Caco-2 (cell line): ENCODE measurements at places on chromosomes 4 and X.
A peak's percentile ranks its signal among the peaks of the same experiment; 100 is the strongest.

DNA sequence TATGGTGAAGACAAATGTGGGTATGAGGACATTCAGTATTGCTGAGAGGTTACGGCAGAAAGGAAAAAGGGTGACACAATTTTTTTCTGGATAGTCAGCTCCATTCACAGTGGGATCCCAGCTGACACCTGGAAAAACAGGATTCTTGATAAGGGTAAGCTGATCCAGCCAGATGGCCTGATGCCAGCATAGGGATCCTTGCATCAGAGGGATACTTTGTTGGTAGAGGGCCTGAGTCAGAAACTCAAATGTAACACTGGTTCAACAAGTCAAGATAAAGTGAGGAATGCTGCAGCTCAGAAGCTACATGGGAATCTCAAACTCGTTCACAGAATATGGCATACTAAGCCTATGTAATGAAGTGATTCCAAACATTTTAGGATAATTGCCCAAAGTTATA lies 726.7 kb downstream of the C4orf33 start:
- no peaks in the 10 kb centered on the region for H3K36me3 ChIP-seq
- H3K27me3 ChIP-seq = no peaks in the 10 kb centered on the region
- peak overlapping the region; percentile 16 for H3K27ac ChIP-seq
- no peak overlapping the region for H3K4me3 ChIP-seq
- peak; percentile 57 for DNase-seq

DNA sequence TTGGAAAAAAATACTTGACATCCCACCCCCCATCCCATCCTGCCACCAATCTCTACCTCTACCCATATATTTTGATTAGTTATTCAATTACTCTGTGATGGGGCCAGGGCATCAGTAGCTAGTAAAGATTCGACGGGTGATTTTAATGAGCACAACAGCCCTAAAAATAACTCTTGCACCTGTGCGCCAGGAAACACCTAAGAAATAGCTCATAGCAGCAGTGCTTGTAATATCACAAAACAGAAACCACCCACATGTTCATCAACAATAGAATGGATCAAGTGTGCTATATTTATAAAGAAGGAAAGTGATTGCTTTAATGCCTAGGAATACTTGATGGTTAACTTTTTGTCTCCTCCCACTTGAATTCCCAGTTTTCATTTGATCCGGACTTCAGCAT lies 225.6 kb upstream of the LCORL start:
- no peak overlapping the region for H3K4me3 ChIP-seq
- H3K36me3 ChIP-seq = no peaks in the 10 kb centered on the region
- no peak for DNase-seq
- no peaks in the 10 kb centered on the region for H3K4me1 ChIP-seq

GRCh38 chr4:111510535-111510934 lies 634.7 kb upstream of the FAM241A start:
- H3K36me3 ChIP-seq = no peaks in the 10 kb centered on the region
- no peak overlapping the region for H3K27ac ChIP-seq
- no peaks in the 10 kb centered on the region for H3K4me1 ChIP-seq
- no peaks in the 10 kb centered on the region for H3K27me3 ChIP-seq
- H3K4me3 ChIP-seq = no peak overlapping the region
- DNase-seq = no peak

GRCh38 chr4:40164459-40164858 lies 32.4 kb upstream of the RHOH start:
- H3K36me3 ChIP-seq = no peaks in the 10 kb centered on the region
- H3K4me3 ChIP-seq = no peak overlapping the region
- H3K27ac ChIP-seq = no peak overlapping the region
- H3K27me3 ChIP-seq = no peaks in the 10 kb centered on the region

- DNase-seq = no peak
- no peaks in the 10 kb centered on the region for H3K4me1 ChIP-seq
- no peak overlapping the region for H3K4me3 ChIP-seq
- no peaks in the 10 kb centered on the region for H3K36me3 ChIP-seq
These were observed 17.8 kb upstream of the SPRY1 start for GRCh38 chr4:123378794-123379193.

DNA sequence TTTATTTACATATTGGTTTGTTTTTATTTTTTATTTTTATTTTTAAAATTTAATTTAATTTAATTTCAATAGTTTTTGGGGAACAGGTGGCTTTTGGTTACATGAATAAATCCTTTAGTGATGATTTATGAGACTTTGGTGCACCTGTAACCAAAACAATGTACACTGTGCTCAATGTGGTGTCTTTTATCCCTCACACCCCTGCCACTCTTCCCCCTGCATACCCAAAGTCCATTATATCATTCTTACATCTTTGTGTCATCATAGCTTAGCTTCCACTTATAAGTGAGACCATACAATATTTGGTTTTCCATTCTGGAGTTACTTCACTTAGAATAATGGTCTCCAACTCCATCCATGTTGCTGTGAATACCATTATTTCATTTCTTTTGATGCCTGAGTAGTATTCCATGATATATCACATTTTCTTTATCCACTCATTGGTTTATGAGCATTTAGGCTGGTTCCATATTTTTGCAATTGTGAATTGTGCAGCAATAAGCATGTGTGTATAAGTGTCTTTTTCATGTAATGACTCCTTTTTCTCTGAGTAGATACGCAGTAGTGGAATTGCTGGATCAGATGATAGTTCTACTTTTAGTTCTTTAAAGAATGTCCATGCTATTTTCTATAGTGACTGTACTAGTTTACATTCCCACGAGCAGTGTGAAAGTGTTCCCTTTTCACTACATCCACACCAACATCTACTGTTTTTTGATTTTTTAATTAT lies 157.1 kb downstream of the CPXCR1 start:
- no peaks in the 10 kb centered on the region for H3K36me3 ChIP-seq
- DNase-seq = no peak
- no peak overlapping the region for H3K4me3 ChIP-seq
- no peak overlapping the region for H3K27ac ChIP-seq
- H3K27me3 ChIP-seq = no peaks in the 10 kb centered on the region

- no peak for DNase-seq
- no peaks in the 10 kb centered on the region for H3K4me1 ChIP-seq
- H3K27me3 ChIP-seq = no peaks in the 10 kb centered on the region
These were observed 1112.0 kb upstream of the INTU start for GRCh38 chr4:126520731-126521130.

- no peak overlapping the region for H3K4me3 ChIP-seq
- no peaks in the 10 kb centered on the region for H3K27me3 ChIP-seq
- H3K27ac ChIP-seq = no peak overlapping the region
These were observed 27.4 kb downstream of the GBA3 start for GRCh38 chr4:22720091-22720490.

DNA sequence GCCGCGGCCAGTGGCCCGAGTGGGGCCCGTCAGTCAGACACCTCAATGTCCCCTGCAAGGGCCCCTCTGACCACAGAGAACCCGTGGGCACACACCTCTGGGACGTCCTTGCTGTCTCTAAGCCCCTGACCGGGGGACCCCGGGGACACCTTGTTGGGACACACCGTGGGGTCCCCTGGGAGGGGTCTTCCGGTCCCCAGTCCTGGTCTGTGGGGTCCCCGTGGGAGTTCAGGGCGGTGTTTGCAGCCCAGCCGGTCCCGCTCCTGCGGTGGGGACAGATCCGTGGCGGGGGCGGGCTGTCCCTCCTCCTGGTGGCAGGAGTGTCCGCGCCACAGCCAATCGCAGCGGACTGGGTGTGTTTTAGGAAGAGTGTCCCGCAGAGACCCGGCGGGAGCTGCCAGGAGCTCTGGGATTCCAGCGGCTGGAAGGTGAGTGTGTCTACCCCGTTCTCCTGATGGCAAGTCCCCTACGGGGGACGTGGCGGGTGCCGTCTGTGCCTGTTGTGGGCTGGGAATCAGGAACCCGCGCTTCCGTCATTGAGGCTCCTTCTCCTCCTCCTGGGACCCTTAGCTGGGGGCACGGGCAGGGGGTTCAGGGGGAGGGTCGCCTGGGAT lies 5.1 kb upstream of the PLCXD1 start:
- no peaks in the 10 kb centered on the region for H3K36me3 ChIP-seq
- H3K4me1 ChIP-seq = peaks cover 14% of the 10 kb centered on the region; the same call in 1 of the 2 replicates
- no peaks in the 10 kb centered on the region for H3K27me3 ChIP-seq
- peak overlapping the region; percentile 78 for H3K27ac ChIP-seq
